PC-9 (cell line): ENCODE measurements at places on chromosomes 11 and 22. TPM values are rescaled to one million over a fixed set of nuclear protein-coding genes. Genes with fewer than 3 reads are reported as not detected.
A peak's percentile ranks its signal among the peaks of the same experiment; 100 is the strongest.

DRICH1 gene
- 0.57 and 0.60 TPM in 2 replicates for total RNA-seq

- DNase-seq: no peak
Measured at GRCh38 chr22:44109416-44109815, 71.3 kb upstream of the PARVG start.

MUC6 gene
- total RNA-seq: 0.07 TPM in 1 of 2 replicates, not detected in the other

DNA sequence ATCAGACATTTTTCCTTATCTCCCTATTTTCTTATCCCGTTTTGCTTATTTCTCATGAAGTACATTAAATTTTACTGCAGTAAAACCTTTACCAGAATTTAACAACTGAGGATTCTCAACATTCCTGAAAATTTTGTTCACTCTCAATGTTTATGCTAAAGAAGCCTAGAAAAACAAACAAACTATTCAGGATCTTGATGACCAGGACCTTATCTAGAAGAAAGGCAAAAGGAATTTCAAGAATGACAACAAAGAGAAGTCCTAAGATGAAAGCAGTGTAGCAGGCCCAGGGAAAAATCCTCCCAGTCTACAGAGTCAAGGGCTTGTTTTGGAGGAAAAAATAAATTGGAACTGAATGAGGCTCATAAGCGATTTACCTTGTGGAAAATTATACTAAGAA lies 283.3 kb upstream of the ARHGAP42 start:
- DNase-seq: no peak

CD248 gene
- total RNA-seq: not detected in 2 replicates

DNA sequence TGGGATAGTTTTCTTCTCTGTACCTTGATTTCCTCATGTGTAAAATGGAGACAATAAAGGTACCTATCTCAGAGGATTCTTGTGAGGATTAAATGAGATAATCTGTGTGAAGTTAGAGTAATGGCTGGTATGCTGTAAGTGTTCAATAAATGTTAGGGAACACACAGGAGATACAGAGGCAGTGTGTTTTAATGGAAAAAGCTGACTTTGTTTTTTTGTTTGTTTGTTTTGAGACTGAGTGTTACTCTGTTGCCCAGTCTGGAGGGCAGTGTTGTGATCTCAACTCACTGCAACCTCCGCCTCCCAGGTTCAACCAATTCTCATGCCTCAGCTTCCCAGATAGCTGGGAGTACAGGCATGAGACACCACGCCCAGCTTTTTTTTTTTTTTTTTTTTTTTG lies 2.5 kb upstream of the ARCN1 start:
- DNase-seq: no peak

CYB5R2 gene
- 13.2 and 16.7 TPM in 2 replicates for total RNA-seq

- peak; percentile 41 for DNase-seq
Measured at GRCh38 chr11:287821-288477, 977 bp upstream of the PGGHG start.

MS4A2 gene
- not detected in 2 replicates for total RNA-seq

- DNase-seq: no peak
Measured at GRCh38 chr11:20397281-20397680, 9.8 kb downstream of the PRMT3 start.

DNA sequence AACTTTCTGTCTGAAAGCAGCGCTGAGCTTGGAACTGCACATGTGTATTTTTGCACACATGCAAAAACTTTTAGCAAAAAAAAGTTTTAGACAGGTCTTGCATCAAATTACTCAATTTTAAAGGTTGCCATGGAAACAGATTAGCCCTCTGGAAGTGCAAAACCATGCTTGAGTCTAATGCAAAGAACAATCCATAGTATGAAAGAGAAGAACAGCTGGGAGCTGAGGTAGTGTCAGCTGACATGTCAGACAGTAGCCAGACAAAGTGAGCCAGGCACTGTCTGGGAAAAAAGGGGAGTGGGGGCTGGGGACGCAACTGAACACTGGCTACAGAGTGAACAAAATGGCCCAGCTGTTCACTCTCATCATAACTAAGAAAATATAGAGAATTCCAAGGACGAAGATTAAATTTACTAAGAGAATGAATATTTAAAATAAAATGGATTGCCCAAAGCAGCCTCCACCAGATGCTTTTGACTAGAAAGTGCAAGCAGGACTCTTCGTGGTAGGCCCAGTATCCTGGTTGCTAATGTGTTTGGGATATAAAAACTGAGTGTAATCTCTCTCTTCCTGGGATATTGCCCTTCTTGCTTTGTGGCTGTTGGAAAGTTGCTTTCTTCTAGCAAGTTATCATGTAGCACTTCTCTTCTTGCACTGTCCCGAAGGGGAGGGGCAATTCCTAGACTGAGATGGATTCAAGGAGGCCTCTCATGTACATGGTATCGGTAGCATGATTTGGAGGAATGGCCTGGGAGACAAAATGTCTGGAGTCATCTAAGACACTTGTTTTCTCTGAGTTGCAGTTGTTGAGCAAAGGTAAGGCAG lies 434.1 kb upstream of the FAT3 start:
- DNase-seq: no peak

GRCh38 chr22:27843441-27843840 lies 41.9 kb upstream of the MN1 start:
- DNase-seq: no peak

OR51B5 gene
- 1.2 and 2.7 TPM in 2 replicates for total RNA-seq
